ENCODE measurements at places on chromosomes 5 and 9. TPM values are rescaled to one million over a fixed set of nuclear protein-coding genes. Genes with fewer than 3 reads are reported as not detected.

- DNase-seq, result peak; percentile 27
Observed at GRCh38 chr9:107242073-107243030, 40.7 kb upstream of the RAD23B start.

Gene SCGB3A1
- not detected for total RNA-seq

- peak; percentile 64 for DNase-seq
Observed at GRCh38 chr5:142697356-142698255, 11.7 kb upstream of the FGF1 start.

DNA sequence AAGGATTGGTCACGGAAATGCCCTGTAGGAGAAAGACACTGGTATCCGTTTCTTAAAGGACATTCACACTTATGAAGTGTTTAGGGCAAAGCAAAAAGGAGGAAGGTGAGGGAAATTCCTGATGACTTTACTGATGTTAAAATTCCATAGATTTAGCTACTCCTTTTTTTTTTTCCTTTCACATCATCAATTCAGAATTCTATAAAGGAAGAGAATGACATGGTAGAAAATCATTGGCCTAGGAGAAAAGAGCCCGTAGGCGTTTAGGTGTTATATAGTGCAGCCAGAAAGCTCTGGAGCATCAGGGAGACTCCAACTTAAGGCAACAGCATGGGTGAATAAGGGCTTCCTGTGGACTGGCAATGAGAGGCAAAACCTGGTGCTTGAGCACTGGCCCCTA lies at the start of gene TSLP:
Gene TSLP (plus strand): TSS at position 301 of the 400 bp plus-strand sequence. CDS start 178 bp downstream, outside the sequence.
- DNase-seq, result no peak

Gene GPR151
- not detected for total RNA-seq

All from fibroblast of villous mesenchyme (primary cell).